ENCODE measurements at places on chromosomes 2 and 18. TPM values are rescaled to one million over a fixed set of nuclear protein-coding genes. Genes with fewer than 3 reads are reported as not detected.
A peak's percentile ranks its signal among the peaks of the same experiment; 100 is the strongest.

The TUBB6 gene
- total RNA-seq = 149 TPM

The USP40 gene
- total RNA-seq = 27.4 TPM

The ONECUT2 gene
- total RNA-seq = 0.28 TPM

The ALK gene
- total RNA-seq = not detected

The SCYGR4 gene
- total RNA-seq = not detected

The IL1R2 gene
- 15.5 TPM for total RNA-seq

The ASAP2 gene
- 27.8 TPM for total RNA-seq

The ADAM23 gene
- total RNA-seq = 46.8 TPM

The G6PC2 gene
- not detected for total RNA-seq

The STPG4 gene
- total RNA-seq = 0.79 TPM

DNA sequence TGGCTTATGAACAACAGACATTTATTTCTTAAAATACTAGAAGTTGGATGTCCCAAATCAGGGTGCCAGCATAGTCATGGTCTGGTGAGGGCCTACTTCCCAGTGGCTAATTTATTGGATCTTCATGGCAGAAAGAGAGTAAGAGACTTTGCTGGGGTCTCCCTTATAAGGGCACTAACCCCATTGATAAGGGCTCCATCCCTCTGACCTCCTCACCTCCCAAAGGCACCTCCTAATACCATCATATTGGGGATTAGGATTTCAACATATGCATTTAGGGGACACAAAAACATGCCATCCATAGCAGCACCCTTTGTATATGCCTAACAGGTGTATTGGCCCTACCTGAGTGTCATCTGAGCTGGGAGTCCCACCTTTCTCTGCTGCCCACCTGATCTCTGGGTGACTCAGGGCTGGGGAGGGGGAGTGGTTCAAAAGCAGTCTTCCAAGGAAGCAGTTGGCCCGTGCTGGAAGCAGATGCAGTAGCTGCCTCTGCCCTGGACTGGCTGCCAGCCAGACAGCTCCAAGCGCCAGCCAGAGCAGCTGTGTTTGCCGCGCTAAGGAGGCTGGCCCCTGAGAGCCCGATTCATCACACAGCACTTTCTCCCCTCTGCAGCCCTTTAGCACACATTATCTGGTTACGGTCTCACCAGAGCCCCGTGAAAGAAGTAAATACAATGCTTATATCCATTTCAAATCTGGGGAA is 84.6 kb downstream of the SMAD7 start:
- no peak overlapping the region for H3K27ac ChIP-seq
- H3K36me3 ChIP-seq = no peaks in the 10 kb centered on the region
- no peak overlapping the region for H3K4me3 ChIP-seq

DNA sequence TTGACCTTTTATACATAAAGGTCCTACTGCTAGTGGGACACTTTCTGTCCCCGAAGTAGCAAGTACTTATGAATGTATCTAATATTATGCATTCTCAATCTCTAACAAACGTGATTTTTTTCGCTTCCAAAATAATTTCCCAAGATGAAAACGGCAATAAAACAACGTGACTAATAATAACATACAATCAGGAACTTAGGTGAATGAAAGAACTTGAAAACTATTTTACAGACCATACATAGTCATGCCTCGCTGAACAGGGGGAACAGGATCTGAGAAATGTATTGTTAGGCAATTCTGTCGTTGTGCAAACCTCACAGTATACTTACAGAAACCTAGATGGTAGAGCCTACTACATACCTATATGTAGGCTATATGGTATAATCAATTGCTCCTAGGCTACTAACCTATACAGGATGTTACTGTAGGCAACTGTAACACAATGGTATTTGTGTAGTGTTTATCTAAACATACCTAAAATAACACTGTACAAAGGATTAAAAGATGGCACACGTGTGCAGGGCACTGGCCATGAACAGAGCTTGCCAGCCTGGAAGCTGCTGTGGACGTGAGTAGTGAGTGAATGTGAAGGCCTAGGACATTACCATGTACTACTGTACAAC is 2.5 kb downstream of the RTN4 start:
- H3K27me3 ChIP-seq = no peaks in the 10 kb centered on the region
- peak overlapping the region; percentile 89 for H3K27ac ChIP-seq
- no peaks in the 10 kb centered on the region for H3K36me3 ChIP-seq
- H3K4me3 ChIP-seq = peak overlapping the region; percentile 87
- peak; percentile 69 for DNase-seq

GRCh38 chr18:63069496-63069895 is 250.1 kb downstream of the BCL2 start:
- no peak overlapping the region for H3K27ac ChIP-seq
- H3K36me3 ChIP-seq = no peaks in the 10 kb centered on the region
- no peak for DNase-seq
- H3K4me3 ChIP-seq = no peak overlapping the region
- H3K4me1 ChIP-seq = peaks cover 24% of the 10 kb centered on the region
- no peaks in the 10 kb centered on the region for H3K27me3 ChIP-seq

- no peak overlapping the region for H3K4me3 ChIP-seq
- no peaks in the 10 kb centered on the region for H3K36me3 ChIP-seq
- DNase-seq = no peak
Measured at GRCh38 chr18:23523429-23524212, 20.3 kb downstream of the RMC1 start.

DNA sequence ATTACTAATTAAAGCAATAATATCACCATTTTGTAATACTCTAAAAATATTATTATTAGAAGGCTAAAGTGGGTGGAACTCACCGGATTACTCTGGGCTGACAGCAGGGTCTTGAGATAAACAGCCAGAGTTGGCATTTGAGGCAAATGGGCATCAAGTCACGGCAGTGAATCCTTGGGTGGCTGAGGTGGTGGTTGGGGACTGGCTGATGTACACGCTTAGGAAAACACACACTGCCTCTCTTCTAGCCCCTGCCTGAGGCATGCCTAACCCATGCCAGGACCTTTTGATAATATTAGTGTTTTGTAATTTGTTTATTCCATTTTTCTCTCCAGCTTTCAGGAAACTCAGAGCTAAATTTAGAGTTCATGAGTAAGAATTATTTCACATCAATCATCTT is 76.8 kb downstream of the ACKR3 start:
- H3K27me3 ChIP-seq = no peaks in the 10 kb centered on the region
- H3K36me3 ChIP-seq = no peaks in the 10 kb centered on the region
- no peak overlapping the region for H3K4me3 ChIP-seq
- no peak for DNase-seq
- no peak overlapping the region for H3K27ac ChIP-seq

GRCh38 chr2:158912765-158913164 is 55.7 kb upstream of the TANC1 start:
- H3K36me3 ChIP-seq = no peaks in the 10 kb centered on the region
- no peaks in the 10 kb centered on the region for H3K27me3 ChIP-seq
- no peak overlapping the region for H3K4me3 ChIP-seq
- no peak for DNase-seq
- no peak overlapping the region for H3K27ac ChIP-seq
- H3K4me1 ChIP-seq = no peaks in the 10 kb centered on the region

DNA sequence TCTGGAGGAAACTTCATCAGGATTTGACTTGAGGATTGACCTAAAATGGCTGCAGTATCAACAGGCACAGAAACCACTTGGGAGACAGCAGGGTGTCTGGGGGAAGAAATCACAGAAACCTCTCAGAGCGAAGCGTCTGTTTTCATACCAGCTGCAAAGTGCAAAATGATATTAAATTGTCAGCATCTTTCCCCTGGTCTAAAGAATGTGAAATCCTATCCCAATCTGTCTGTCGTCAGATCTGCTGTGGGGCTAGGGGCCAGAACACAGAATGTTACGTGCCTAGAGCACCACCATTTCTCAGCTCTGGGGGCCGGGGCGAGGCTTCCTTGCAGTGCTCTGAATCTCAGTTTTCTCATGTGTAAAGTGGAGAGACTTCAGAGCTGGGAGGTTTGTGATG is 54.1 kb upstream of the MYCN start:
- no peaks in the 10 kb centered on the region for H3K27me3 ChIP-seq
- no peak overlapping the region for H3K4me3 ChIP-seq

GRCh38 chr2:149100739-149101699 is 62.5 kb downstream of the LYPD6B start:
- no peaks in the 10 kb centered on the region for H3K36me3 ChIP-seq
- H3K4me3 ChIP-seq = no peak overlapping the region
- H3K4me1 ChIP-seq = peaks cover 4% of the 10 kb centered on the region
- no peaks in the 10 kb centered on the region for H3K27me3 ChIP-seq

DNA sequence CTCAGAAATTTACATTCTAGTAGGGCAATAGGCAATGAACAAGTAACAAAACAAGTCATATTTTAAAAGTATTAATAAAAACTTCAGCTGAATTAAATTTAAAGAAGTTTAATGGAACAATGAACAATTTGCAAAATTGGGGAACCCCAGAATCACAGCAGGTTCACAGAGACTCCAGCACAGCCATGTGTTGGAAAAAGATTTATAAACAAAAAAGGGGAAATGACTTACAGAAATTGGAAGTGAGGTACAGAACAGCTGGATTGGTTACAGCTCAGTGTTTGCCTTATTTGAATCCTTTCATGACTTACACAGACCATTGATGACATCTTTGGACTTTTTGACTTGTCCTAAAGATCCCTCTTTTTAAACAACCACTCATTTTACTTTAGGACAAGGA is 179.9 kb upstream of the SCN7A start:
- no peaks in the 10 kb centered on the region for H3K27me3 ChIP-seq
- no peak overlapping the region for H3K4me3 ChIP-seq
- no peaks in the 10 kb centered on the region for H3K4me1 ChIP-seq
- DNase-seq = no peak

- no peaks in the 10 kb centered on the region for H3K27me3 ChIP-seq
- no peaks in the 10 kb centered on the region for H3K36me3 ChIP-seq
Measured at GRCh38 chr2:203043226-203043625, 28.6 kb downstream of the NBEAL1 start.

DNA sequence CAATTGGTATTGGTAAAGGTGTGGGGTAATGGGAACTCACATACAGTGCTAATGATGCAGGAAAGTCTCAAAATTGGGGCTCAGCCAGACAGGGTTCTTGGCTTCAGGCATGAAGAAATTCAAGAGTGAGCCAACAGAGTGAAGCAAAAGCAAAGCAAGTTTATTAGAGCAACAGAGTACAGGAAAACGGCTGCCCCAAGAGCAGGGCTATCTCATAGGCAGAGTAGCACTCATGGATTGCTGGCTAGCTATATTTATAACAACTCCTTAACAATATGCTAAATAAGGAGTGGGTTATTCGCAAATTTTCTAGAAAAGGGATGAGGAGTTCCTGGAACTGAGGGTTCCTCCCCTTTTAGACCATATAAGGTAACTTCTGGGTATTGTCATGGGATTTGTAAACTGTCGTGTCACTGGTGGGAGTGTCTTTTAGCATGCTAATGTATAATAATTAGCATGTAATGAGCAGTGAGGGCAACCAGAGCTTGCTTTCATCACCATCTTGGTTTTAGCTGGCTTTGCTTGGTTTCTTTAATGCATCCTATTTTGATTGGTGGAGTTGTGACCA is 233.8 kb upstream of the NOL4 start:
- H3K27me3 ChIP-seq = no peaks in the 10 kb centered on the region
- DNase-seq = no peak
- H3K4me3 ChIP-seq = no peak overlapping the region
- no peaks in the 10 kb centered on the region for H3K36me3 ChIP-seq
- no peak overlapping the region for H3K27ac ChIP-seq
- no peaks in the 10 kb centered on the region for H3K4me1 ChIP-seq

GRCh38 chr2:62306751-62307468 is 111.0 kb downstream of the B3GNT2 start:
- peak overlapping the region; percentile 79 for H3K27ac ChIP-seq
- H3K36me3 ChIP-seq = no peaks in the 10 kb centered on the region
- peaks cover 37% of the 10 kb centered on the region for H3K4me1 ChIP-seq
- H3K4me3 ChIP-seq = no peak overlapping the region
- H3K27me3 ChIP-seq = no peaks in the 10 kb centered on the region

GRCh38 chr2:108409768-108410167 is 32.0 kb downstream of the SULT1C4 start:
- DNase-seq = no peak
- no peaks in the 10 kb centered on the region for H3K27me3 ChIP-seq
- H3K4me3 ChIP-seq = no peak overlapping the region
- H3K36me3 ChIP-seq = no peaks in the 10 kb centered on the region
- no peaks in the 10 kb centered on the region for H3K4me1 ChIP-seq

DNA sequence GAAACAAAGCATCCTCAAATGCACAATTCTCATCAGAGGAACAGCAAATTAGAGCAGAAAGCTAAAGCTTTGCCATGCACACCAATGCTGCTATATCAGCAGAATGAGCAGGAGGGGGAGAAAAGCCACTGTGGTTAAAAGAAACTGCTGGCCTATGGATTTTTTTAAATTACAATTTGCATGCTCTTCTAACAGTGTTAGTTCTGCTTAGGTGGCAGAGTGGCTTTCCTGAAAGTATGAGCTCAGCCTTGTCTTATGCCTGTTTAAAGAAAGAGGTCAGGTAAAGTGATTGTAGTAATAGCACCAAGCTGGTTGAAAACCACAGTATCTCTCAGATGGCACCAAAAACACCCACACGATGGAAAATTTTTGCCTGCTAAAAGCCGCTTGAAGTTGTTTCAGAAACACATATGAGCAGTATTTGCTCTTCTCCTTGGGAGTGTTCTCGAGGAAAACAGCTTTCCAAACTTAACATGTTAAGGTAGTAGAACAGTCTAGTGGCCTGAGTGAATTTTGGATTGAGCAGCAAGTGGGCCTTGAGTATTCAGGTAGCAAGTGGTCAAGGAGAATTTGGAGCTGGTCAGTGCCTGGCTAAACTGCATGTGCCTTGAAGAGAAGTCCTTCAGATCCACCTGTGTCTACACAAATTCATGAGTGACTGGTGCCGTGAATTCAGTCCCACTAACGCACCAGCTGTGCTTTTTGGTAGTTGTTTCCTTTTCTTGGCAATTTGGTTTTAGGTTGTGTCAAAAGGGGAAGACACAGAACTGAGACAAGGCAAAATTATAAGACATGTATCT is 19.6 kb upstream of the NDUFV2 start:
- H3K27me3 ChIP-seq = no peaks in the 10 kb centered on the region
- DNase-seq = no peak
- H3K36me3 ChIP-seq = no peaks in the 10 kb centered on the region
- H3K4me1 ChIP-seq = no peaks in the 10 kb centered on the region
- H3K27ac ChIP-seq = no peak overlapping the region

DNA sequence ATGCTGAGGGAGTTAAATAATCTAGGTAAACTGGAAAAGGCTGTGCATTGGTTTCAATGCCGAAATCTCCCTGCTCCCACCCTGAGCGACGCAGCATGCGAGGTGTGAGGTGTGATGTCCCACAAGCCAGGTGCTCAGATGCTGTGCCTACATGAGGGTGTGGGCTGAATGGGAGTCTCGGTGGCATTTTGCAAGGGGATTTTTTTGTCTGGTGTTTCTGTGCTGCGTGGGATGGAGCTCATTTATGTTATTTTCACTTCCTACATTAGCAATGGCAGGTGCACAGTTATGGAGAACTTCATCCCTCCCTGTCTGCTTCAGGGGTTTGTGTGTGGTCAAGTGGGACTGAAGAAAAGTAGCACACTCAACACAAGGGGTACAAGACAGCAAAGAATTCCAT is 110.2 kb upstream of the CCDC68 start:
- no peak for DNase-seq
- no peaks in the 10 kb centered on the region for H3K4me1 ChIP-seq
- H3K27ac ChIP-seq = no peak overlapping the region
- H3K4me3 ChIP-seq = no peak overlapping the region

- no peak overlapping the region for H3K27ac ChIP-seq
- no peak overlapping the region for H3K4me3 ChIP-seq
- no peaks in the 10 kb centered on the region for H3K36me3 ChIP-seq
- no peaks in the 10 kb centered on the region for H3K27me3 ChIP-seq
- DNase-seq = no peak
- no peaks in the 10 kb centered on the region for H3K4me1 ChIP-seq
Measured at GRCh38 chr18:62170857-62171256, 16.0 kb downstream of the PIGN start.

All from Caco-2 (cell line).